Hindlimb muscle (tissue), 1 donor: ENCODE measurements at places on chromosomes 7 and 10.

GRCh38 chr10:11425676-11426075 is 185.8 kb downstream of the USP6NL start:
- DNase-seq, result no peak

DNA sequence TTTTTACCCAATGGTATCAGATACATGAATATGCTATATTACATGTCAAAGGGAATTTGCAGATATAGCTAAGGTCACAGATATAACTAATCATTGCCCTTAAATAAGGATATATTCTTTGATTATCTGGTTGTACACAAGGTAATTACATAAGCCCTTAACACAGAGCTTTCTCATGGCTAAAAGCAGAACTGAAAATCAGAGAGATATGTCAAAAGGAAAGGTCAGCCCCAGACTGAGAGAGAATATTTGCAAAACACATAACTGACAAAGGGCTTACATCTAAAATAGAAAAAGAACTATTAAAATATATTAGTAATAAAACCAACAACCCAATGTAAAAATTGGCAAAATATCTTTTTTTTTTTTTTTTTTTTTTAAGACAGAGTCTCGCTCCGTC is 1029.5 kb upstream of the LRRN3 start:
- DNase-seq, result no peak

DNA sequence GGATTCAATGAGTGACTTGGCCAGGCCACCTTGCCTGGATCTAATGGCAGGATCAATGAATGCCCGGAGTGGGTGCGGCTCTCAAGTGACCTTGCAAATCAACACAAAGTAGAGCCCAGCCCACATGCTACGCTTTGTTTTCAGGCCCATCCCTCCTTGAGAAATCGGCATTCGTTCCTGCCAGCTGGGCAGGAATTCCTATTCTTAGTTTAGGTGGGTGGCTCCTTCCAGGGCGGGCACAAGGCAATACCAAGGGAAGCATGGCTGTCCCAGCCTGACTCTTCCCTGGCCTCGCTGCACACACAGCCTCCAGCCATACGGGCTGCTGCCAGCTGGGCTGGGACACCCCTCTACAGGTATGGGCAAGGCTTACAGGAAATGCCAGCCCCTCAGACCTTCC is 119.3 kb downstream of the SH3PXD2A start:
- DNase-seq, result no peak

GRCh38 chr10:102645388-102645740 is 1.1 kb downstream of the TRIM8 start:
- peak; percentile 82 for DNase-seq
